ENCODE measurements at places on chromosomes 11 and 22.

DNA sequence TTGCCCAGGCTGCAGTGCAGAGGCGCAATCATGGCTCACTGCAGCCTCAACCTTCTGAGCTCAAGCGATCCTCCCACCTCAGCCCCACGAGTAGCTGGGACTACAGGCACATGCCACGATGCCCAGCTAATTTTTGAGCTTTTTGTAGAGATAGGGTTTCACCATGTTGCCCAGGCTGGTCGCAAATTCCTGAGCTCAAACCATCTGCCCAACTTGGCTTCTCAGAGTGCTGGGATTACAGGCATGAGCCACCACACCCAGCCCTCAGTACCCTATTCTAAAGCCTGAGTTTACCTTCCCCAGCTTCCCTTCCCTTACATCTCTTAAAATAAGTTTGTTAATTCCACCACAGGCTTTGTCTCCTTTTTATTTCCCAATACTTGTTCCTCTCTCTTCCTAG lies 59.1 kb downstream of the AMBRA1 start:
- DNase-seq, result no peak

GRCh38 chr11:42085736-42086135 lies 626.3 kb upstream of the LRRC4C start:
- no peak for DNase-seq

DNA sequence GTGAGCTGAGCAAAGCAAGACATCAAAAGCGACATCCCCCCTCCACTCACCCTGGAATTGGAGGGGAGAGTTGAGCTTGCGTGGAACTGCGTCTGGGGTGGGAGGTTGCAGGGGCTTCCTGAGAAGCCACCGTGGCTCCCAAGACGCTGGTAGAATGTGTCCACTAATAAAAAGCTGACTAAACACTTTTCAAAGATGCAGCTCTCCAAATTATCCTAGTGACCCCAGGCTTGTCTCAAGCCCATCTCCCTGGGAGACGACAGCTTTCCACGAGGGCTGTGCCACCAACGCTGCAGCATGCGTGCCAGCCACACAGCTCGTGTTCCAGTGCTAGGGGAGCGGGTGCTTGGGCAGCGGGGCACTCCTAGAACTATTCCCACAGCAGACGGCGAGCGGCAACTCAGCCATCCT lies 6.3 kb upstream of the GAL start:
- DNase-seq, result no peak

- DNase-seq, result no peak
Observed at GRCh38 chr11:19683141-19683805, 29.4 kb upstream of the NAV2 start.

DNA sequence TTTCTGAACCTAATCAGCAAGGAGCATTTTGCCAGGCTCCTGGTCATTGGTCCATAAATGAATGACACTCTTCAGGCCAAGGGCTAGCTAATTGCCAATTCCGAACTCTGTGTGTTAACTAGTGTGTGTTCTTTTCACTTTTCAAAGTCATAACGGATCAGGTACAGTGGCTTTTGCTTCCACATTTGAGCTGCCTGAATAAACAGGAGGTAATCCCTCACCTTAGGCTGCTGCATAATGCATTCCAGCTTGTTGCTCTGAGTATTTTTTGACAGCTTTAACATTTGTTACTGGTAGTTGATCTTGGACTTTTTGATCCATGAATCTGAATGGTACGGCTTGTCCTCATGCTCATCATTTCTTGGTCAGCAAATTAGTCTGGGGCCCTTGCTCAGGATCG lies 485.1 kb downstream of the CNTN5 start:
- DNase-seq, result no peak

- DNase-seq, result no peak
Observed at GRCh38 chr11:93032580-93032979, 63.1 kb downstream of the MTNR1B start.

DNA sequence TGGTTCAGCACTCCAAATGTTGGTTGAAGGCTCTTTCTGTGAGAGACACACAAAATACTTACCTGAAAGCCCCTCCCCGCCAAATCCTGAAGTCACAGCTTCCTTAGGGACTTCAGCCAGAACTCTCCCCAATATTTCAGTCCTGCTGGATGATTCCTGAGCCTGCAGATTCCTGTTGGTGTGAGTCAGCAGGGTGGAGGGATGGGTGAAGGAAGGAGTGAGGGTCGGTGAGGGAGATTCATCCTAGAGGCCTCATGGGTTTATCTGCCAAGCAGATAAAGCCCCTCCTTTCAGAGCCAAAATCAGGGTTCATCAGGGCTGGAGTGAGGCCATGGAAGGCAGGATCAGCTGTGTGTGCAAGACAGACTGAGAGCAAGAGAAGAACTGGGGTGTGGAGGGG lies 37.9 kb downstream of the SMIM38 start:
- peak; percentile 11 for DNase-seq

DNA sequence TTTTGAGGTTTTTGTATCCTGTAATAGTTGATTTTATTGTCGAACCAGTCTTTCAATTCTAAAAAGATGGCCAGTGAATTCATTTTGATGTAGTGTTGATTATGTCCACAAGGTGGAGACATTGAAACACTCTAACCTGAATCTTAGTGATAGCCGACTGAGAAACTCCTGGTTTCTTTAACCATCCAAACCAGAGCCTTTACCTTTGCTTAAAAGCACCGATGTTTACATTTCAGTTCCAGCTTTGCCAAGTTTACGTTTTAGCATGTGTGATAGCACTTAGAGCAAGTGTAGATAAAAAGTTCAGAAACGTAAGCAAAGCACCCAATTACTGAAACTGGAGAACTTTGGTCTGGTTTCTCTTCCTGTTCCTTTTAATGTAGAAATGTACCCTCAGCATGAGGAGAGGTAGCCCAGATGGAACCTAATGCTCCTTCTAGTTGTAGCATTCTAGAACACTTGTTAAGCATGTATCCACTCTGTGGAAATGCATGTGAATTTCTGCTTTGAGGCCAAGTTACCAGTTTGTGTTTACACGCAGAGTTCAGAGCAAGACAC lies 208.6 kb downstream of the DBX1 start:
- DNase-seq, result peak; percentile 65

- no peak for DNase-seq
Observed at GRCh38 chr11:125943661-125944349, 2.0 kb upstream of the VSIG10L2 start.

- no peak for DNase-seq
Observed at GRCh38 chr11:826836-827145, 928 bp upstream of the CRACR2B start.

DNA sequence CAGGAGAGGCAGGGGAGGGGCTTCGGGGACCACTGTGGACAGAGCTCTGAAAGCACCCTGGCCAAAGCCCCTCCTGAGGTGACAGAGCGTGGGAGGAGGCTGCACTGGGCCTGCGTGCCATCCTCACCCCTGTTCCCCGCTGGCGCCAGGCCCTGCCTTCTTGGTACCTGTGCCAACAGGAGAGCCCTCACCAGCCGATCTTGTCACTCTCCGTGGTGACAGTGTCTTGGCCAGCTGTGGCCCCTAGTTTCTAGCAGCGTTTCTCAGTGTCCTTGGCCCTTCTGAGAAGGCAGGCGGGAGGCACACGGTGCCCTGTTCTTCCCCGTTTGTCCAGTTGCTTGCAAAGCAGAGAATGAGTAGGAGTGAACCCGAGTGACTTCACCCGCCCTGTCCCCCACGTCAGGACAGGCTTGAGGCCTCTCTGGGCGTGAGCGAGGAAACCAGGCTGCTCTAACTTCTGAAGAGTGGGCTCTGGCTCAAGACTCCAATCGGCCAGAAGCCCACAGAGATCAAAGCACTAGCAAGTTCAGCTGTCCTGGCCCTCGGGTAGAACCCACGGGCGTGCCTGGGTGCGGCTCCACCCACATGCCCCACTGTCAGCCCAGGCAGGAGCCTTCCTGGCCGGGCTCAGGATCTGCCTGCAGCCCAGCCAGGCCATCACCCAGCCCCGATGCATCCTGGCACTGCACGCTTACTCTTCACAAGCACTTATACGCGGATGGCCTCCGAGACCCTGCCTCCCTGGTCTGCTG lies 60.2 kb upstream of the EMID1 start:
- DNase-seq, result no peak

DNA sequence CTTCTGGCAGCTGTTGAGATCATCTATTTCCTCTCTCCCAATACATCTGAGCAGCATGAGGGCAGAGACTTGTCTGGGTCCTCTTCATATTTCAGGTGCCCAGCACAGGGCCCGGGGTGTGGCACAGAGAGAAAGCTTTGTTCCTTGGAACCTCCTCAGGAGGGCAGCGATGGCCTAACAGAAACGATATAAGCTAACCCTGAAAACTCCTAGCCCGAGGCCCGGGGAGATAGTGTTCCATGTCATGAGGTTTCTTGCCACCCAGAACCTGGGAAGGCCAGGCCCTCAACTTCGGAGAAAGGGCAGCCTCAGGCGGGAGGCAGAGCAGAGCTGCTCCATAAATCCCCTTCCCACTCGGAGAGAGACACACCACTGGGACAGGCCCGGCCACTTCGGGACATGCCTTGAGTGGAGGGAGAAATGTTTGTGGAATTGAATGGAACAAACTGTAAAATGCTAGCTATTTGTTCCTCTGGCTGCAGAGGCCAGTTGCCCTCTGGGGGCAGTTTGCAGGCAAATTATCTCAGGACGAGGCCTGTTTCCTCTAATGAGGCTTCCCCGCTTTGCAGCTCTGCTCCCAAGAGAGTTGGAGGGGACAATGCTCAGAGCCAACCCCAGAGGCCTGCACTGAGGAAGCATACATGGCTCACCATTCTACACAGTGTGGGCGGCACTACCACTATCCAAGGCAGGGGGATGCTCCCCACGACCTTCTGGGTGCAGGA lies 11.6 kb downstream of the ARRB1 start:
- DNase-seq, result no peak

DNA sequence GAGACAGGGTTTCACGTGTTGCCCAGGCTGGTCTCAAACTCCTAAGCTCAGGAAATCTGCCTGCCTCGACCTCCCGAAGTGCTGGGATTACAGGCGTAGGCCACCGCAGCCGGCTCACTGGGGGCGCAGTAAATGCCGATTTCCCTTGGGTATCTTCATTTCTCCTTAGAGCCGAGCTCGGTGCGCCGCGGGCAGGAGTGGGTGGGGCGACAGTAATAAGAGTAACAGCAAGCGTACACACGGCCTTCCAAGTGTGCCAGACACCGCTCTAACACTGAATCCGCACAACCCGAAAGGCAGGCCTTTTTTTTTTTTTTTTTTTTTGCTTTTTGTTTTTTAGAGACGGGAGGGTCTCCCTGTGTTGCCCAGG lies 500 bp upstream of the ADSL start:
- DNase-seq, result peak; percentile 51

DNA sequence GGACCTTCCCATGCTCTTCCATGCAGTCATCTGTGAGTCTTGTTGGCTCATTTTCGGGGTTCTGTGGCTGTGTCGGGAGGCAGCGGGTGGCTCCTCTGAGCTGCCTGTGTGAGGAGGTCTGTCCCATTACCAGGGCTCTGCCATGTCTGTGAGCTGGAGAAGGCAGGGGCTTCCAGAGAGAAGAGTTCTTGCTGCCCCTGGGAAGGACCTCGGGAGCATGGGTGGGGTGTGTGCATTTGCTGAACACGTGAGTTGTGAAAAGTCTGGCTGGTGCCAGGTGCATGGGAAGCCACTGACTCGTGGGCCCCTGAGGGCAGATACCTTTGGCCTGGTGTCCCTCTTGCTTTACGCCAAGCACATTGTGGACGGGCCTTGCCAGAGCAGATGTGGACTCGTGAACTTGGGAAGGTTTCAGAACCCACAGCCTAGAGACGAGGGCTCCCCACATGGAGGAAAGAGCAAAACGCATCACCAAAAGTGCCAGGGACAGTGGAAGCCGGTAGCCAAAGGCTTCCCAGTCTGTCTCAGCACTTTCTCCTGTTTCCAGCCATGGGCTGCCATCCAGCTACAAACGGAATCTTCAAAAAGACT lies 1324.5 kb downstream of the BRD1 start:
- DNase-seq, result no peak

DNA sequence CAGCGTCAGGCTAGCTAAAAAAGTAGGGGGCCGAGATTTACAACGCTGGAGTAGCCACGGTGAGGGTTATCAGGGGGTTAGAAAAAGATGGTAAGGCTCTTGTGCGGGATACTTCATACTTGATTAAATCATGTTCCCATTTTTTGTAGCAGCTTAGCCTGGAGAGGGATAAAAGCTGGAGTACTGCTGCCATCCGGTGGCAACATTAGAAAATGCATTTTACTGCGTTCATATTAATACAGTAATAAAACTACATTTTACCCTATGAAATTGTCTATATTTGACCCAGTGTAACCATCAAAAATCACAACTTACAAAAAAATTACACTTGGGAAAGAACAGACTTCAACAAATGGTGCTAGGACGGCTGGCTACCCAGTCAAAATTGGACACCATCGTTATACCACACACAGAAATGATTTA lies 17.3 kb downstream of the RPUSD4 start:
- DNase-seq, result peak; percentile 45

DNA sequence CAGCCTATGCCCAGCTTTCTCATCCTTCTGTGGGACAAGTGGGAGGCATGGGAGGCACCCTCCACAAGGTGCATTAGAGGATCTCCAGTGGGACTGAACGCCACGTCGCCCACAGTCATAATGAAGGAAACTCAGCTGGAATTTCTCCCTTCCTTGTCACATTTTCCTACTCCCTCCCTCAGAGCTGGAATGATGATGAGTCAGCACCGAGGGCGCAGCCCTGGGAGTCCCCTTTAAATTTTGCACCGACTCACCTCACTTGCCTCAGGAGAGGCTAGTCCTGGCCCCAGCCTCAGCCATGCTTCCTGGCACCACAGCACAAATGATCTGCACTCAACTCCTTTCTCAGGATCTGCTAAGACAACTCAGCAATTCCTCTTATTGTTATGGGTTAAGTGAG lies 34.3 kb downstream of the DBX1 start:
- DNase-seq, result peak; percentile 73

DNA sequence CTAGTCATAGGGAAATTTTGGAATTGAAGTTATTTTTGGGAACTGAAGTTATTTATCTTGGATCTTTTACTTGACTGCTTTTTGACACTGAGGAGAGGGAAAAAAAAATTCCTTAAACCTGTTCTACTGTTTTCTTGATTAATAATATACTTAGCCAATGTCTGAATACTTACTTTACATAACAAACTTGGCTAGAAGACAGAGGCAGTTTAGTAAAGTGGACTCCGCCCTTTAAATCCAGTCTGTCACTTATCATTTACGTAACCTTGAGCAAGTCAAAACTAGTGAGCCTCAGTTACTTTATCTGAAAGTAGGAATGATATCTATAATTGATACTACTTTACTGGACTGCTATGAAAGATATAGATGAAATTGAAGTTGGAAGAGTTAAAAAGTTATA lies 19.5 kb downstream of the CTSC start:
- DNase-seq, result no peak

DNA sequence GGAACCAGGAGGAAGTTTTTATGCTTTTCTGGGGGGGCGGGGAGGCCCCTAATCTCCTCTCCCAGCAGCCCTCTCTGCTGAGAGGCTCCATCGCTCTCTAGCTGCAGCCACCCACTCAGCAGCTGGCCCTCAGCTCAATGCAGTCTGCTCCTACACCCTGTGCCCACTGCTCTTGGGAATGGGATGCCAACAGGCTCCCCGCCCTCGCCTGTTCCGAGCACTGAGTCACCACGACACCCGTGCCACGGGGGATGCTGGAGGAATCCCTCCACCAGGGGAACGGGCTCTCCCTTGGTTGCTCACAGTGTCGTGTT lies 23.5 kb upstream of the SUSD2 start:
- DNase-seq, result peak; percentile 29
